Germinal center (tissue), 1 donor: ENCODE measurements at places on chromosomes 4 and X.

DNA sequence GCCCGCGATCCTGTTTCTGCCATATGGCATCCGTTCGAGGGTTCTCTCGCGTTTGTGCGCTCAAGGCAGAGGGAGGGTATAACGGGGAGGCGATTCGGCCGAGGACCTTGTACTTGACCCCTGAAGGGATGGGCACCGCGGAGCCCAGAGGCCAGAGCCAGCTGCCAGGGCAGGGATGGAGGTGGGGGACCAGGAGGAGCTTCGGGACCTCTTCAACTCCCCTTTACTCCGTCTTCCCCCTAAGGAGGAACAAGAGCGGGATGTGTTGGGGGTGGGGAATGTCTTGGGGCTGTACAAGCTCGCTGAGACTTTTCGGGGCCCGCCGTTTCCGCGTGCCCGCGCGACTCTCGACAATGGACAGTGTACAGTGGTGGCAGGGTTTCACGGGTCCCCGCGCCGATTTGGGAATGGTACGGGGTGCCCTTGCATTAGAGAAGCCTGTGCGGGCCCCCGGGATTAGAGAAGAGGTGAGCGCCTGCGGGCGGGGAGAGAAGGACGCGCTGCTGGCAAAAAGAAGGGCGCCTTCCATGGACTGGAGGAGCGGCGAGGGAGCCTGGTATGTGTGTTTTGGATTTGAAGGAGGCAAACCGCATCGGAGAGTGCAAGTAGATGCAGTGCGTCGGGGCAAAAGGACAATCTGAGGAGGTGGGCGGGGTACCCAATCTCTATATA lies 760 bp downstream of the UGT8 start:
- peak; percentile 10 for DNase-seq

- no peak for DNase-seq
These were observed 640.0 kb downstream of the RAB28 start for GRCh38 chr4:12844141-12844540.

GRCh38 chr4:81808011-81808672 lies 336.4 kb upstream of the RASGEF1B start:
- no peak for DNase-seq

DNA sequence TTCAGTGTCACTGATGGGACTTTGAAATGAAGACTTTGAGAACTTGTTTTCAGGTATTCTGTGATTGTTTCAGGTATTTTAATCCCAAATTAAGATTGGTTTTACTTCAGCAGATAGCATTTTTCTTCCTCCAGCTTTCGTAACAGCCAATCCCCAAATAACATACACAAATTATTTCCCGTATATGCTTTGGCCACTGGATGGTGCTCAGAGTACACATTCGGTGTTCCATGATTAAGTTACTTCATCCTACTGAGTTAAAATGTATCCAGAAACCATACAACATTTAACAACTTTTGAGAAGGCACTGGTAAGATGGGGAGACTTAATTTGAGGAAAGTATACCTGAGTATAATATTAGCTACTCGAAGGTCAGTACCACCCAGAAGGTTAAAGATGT lies 233.4 kb upstream of the FAM47A start:
- DNase-seq, result no peak

- no peak for DNase-seq
These were observed 13.5 kb upstream of the CXCL6 start for GRCh38 chr4:73822812-73823504.

DNA sequence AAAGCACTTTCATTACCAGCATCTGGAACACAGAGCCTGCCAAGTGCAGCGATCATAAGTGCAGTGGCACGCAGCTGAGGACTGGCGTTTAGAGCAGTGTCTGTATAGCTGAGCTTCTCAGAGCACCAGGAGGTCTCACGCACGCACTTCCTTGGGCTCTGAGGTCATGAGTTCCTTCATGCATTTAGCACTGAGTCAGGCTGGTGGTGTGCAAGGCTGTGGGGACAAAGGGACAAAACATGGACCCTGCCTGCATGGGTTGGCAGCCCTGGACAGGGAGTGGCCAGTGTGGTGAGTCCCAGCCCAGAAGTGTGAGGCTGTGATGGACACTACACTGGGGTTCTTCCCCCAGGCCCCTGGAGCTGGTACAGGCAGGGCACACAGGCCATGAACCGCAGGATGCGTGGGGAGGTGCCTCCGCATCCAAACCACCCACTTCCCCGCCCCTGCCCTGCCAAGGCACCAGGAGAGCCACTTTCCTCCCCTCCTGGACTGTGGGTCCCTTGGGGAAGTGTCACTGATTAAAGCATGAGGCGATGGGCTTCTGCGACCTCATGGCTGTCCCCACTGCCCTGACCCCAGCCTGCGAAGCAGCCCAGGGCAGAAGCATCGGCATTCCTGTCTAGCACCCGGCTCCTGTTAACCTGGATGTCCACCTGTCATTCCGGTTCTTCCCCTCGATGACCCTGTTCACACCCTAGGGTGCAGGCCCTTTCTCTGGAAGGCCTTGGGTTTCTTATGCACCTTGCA lies 37.2 kb upstream of the GPR78 start:
- no peak for DNase-seq

DNA sequence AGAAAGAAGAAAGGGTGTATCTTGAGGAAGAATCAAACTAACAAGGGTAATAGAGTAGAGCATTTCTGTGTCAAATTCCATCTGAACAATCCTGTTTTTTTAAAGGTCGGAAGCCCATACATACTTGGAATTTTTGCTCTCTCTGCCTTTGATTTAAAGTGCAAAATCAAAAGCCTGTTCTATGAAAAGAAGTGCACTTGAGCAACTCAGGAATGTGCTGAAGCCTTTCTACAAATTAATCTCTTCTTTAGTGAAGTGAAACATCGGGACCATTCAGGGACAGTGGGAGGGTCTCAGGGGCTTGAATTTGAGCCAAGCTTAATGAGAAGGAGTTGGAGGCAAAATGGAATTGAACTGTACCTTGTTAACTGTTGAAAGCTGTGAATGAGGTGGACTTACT lies 1008.5 kb upstream of the LCORL start:
- no peak for DNase-seq

DNA sequence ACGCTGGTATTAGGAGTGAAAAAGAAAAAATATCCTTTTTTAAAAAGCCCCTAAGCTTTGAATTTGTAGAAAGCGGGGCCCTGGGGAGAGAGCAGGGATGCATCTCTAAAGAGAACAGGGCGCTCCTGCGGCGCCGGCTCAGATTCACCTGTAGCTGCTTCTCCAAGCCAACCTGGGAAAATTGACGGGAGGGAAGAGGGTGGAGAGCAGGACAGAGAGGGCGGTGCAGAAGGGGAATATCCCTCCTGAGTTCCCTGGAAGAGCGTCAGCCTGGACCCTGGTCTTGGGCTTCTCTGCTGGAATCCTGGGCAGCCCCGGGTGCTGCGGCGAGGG lies 776 bp upstream of the SOWAHD start:
- no peak for DNase-seq

- DNase-seq, result no peak
These were observed 96.0 kb downstream of the TENM3 start for GRCh38 chr4:182339221-182339641.

DNA sequence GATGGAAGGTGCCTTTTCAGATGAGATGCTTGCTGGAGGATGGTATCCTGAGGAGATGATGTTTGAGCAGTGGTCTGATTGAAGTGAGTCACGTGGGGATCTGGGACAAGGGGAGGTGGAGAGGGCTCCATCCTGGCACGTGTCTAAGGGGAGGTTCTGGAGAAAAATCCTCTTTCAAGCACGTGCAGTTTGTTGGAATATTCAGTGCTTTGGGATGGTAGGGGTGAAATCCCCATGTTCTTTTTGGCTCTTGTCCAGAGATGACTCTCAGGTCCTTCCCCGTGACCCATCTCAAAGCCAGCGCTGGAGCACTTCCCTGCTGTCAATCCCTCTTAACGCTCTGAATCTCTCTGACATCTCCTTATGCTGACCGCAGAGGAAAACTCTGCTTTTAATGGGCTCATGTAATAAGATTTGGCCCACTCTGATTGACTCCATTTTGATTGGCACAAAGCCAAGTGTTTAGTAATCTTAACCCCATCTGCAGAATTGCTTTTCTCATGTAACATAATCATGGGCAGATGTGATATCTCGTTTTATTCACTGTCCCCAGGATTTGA lies 10.8 kb upstream of the KLKB1 start:
- no peak for DNase-seq

DNA sequence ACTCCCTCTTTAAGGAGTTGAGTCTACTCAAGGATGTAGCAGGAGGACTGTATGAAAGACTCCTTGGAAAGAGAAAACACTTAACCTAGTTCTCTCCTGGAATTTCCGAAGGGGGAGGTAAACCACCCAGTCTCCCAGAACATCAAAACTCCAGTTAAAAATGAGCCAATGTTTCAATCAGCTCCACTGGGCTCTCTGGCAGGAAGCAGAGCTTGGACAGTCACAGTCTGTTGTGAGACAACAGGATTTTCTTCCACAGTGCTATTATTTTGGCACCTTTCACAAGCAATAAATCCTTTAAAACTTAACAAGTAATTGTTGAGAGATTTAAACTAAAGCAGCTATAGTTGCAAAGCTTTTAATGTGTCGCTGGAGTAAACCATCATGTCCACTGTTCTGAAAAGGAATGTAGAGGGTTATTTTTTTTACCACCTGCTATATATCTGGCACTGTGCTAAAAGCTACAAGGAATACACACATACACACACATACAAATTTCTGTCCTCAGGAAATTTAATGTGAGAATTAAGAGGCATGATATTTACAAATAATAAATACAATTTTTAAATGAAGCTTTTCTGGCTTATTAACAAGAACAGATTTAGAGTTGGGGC lies 229.2 kb upstream of the INTU start:
- DNase-seq, result no peak

GRCh38 chr4:7124689-7125442 lies 57.0 kb upstream of the GRPEL1 start:
- DNase-seq, result no peak

DNA sequence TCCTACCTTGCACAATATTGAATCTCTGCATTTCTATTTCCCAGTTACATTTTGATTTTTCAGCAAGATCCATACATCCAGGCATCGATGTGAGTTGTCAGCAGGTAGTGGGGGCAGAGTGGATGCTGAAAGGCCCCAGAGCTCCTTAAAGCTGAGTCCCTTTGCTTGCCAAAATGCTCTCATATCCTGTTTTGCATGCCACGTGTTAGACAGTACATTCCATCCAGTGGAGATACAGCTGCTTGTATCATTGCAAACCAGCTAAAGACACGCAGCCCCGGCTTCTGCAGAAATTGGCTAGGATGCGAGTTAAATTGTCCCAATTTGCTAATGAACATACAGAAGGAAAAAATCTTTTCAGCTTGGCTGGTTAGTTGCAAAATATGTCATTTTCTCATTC lies 179.6 kb upstream of the MXRA5 start:
- DNase-seq, result no peak

- DNase-seq, result no peak
These were observed 55.0 kb downstream of the SYTL5 start for GRCh38 chrX:38061335-38061734.

DNA sequence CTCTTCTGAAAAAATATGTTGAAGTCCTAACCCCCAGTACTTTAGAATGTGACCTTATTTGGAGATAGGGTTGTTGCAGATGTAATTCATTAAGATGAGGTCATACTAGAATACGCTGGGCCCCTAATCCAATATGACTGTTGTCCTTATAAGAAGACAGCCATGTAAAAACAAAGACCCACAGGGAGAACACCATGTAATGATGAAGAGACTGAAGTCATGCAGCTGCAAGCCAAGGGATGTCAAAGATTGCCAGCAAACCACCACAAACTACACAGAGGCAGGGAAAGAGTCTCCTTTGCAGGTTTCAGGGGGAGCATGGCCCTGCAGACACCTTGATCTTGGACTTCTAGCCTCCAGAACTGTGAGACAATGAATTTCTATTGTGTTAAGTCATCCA lies 37.4 kb downstream of the CXorf58 start:
- no peak for DNase-seq

GRCh38 chr4:85966373-85966772 lies 393.5 kb downstream of the MAPK10 start:
- DNase-seq, result no peak

GRCh38 chr4:39406763-39407583 lies at the start of gene KLB:
Gene KLB, plus strand, starts transcription at chr4:39406930. Its CDS starts 20 bp downstream, at chr4:39406950.
- DNase-seq, result no peak

GRCh38 chrX:42759881-42760280 lies 18.1 kb downstream of the PPP1R2C start:
- DNase-seq, result no peak

- no peak for DNase-seq
These were observed 413.3 kb upstream of the RASGEF1B start for GRCh38 chr4:81884986-81885385.

- no peak for DNase-seq
These were observed 207.5 kb downstream of the CHRDL1 start for GRCh38 chrX:110588164-110588563.

- DNase-seq, result no peak
These were observed 48.4 kb upstream of the PAK3 start for GRCh38 chrX:111047575-111047974.

DNA sequence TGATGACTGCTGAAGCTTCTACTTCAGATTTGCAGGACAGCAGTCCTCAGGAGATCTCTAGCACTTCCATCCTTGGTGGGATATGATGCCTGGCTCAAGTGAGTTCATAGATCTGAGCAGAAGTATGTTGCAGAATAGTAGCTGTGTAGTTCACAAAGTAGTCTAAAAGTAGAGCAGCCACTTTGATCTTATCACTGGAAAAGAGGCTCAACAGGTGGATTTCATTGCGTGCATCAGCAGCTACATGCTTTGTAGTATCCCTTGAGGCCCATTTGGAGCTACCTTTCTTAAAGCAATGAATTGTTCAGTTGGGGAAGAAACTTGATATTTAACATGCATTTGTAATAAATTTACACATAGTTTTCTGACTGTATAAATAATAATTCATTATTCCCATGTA lies 29.9 kb downstream of the BEX3 start:
- no peak for DNase-seq

- no peak for DNase-seq
These were observed 518.0 kb downstream of the TMA16 start for GRCh38 chr4:164012396-164013027.

DNA sequence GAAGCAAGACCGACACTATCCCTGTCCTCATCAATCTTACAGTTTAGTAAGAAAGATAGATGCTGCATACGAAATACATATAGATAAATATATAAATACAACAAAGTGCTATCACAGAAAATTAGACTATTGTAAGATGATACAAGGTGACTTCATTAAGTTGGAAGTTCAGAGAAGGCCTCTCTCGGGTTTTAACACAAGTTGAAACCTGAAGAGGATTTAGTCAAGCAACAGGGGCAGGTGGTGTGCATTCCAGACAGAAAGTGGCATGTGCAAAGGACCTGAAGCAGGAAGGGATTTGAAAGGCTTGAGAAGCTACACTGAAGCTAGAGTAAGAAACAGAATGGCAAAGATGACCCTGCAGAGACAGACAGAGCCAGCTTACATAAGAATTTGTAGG lies 36.5 kb downstream of the USP46 start:
- no peak for DNase-seq

- peak; percentile 26 for DNase-seq
These were observed 38.6 kb upstream of the TMEM131L start for GRCh38 chr4:153427363-153428071.

GRCh38 chrX:576904-577560 lies 53.6 kb upstream of the SHOX start:
- DNase-seq, result no peak

DNA sequence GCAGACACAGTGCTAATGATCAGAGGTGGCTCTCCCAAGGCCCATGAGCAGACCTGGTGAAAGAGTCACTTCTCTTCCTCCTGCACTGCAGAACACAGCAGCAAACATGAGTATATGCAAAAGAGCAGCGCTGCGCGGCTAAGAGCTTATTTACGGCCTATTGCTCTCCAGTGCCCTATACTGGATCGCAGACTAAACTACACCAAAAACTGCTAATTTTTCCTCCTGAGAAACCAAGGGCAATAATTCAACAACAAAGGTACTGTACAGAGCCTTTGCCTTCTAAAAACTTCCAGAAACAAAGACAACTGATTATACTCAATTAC lies 702.5 kb downstream of the ARAP2 start:
- no peak for DNase-seq
